ENCODE measurements at places on chromosomes 2 and 18.

- DNase-seq = no peak
These were observed 138.5 kb upstream of the DAPL1 start for GRCh38 chr2:158656492-158657229.

- DNase-seq = no peak
These were observed 110.6 kb downstream of the ZNF532 start for GRCh38 chr18:58975296-58975695.

GRCh38 chr2:60394463-60394862 lies 159.0 kb downstream of the BCL11A start:
- DNase-seq = no peak

DNA sequence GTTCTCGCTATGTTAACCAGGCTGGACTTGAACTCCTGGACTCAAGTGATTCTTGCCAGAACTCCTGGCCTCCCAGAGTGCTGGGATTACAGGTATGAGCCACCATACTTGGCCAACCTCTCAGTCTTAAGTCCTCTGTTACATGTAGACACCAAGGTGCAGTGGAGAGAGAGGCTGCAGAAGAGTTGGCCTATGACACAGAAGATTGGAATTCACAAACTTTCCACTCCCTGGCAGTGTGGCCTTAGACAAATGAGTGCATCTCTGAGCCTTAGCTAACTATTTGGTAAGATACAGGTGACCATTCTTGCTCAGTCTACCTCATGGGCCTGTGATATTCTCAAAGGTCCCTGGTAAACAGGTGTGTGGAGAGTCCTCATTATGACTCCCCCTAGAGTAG lies 159.7 kb downstream of the MYCN start:
- DNase-seq = no peak

GRCh38 chr2:96115631-96116423 lies 544 bp downstream of the ADRA2B start:
- no peak for DNase-seq

DNA sequence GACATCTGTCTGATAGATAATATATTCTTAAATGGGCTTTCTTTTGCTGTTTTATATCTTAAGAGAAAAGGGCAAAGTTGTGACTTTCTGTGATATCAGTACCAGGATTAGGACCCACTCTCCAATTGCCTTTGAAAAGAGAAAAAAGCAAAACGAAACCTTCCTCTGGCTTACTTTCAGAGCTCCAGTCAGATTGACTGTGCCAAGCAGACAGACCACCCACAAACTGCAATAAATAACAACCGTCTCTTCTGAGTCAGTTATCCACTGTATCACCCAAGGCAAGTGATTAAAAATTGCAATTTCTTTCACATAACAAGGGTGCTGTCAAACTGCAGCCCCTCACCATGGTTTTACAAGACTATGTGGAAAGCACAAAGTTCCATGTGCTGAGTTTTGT lies 230.5 kb upstream of the SETBP1 start:
- no peak for DNase-seq

DNA sequence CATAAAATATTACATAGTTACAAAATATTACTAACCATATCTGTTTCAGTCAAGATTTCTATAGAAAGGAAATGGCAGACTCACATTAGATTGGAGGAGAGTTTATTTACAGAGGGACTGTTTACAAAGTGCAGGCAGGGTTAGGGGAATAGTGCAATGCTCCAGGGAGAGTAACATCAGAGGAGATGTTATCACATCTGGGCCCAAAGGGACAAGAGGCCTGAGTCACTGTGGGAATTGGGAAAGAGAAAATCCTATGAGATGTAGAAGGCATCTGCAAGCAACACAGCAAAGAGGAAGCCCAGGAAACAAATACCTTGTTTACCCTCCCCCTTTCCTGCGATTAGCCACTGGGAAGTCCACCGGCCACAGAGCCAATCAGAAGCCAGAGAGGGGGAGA lies 227.3 kb upstream of the TANK start:
- peak; percentile 48 for DNase-seq

DNA sequence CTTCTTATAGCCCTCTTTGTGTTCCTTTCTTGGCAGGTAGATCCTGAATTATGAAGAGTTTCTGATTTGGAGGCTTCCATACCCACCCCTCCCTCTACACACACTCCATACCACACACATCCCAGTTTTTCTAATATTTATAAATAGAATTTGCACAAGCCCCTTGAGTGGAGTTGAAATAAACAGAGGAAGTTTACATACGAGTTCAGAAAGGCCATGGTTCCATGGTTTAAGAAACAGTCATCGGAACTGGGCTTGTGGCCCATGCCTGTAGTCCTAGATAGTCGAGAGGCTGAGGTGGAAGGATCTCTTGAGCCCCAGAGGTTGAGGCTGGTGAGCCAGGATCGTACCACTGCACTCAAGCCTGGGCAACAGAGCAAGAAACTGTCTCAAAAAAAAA lies 62.7 kb upstream of the TANC1 start:
- DNase-seq = no peak

DNA sequence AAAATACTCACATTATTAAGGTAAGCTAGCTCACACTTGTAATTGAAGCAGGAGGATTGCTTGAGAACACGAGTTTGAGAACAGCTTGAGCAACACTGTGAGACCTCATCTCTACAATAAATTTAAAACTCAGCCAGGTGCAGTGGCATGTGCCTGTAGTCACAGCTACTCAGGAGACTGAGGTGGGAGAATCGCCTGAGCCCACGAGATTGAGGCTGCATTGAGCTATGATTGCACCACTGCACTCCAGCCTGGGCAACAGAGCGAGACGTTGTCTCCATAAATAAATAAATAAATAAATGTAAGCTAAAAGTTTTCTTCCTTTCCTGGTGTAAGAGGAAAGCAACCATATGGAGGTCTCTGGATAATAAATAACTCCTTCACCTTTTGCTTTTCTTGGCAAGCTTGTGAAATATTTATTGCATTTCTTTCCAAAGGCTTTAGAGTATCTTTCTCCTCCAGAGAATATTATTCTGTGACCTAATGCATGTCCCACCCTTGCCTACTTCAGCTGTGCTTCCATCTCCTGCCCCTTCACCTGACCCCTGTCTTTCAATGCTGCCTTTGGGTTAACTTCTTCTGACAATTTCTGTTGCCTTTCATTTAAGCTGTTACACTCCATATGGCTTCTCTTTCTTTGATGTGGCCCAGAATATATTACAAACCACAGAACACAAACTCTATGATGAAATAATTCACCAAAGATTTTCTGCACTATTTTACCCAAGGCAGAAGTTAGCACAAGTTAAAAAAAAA lies 280.7 kb upstream of the RND3 start:
- no peak for DNase-seq

- DNase-seq = no peak
These were observed 367.6 kb downstream of the RND3 start for GRCh38 chr2:150119819-150120218.

DNA sequence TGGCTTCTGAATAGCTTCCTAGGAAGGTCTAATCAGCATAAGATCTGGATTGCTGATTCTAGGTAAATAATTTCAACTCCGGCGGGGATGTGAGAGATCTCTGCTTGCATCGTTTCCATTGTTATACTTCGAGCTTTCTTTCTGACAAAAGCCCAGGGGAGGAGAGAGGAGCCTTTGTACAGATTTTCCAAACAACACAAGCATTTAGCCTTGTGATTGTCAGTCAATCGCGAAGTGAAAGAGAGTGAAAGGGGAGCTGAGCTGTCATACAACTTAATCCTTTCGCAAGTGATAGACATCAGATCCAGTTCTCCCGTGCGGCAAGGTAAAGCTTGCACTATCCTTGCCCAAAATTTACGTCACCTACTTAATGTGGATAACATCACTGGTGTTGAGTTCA lies 26.2 kb downstream of the RALB start:
- DNase-seq = no peak

DNA sequence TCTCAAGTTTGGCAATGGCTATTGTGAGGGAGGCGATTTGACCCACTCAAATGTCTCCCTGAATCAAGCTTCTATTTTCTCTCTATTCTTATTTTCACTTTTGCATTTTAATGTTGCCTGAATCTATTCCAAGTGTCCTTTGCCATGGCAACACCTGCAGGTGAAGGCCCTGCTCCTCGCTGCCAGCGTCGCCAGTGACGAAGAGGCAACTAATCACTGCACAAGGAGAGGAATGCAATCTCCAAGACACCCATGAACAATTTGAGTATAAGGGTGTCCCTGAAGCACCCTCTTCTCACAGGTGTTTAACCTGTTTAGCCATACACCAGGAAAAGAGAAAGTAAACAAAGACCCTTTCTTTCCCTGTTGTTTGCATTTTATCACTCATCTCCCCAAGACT lies 165.6 kb upstream of the VRK2 start:
- DNase-seq = no peak

DNA sequence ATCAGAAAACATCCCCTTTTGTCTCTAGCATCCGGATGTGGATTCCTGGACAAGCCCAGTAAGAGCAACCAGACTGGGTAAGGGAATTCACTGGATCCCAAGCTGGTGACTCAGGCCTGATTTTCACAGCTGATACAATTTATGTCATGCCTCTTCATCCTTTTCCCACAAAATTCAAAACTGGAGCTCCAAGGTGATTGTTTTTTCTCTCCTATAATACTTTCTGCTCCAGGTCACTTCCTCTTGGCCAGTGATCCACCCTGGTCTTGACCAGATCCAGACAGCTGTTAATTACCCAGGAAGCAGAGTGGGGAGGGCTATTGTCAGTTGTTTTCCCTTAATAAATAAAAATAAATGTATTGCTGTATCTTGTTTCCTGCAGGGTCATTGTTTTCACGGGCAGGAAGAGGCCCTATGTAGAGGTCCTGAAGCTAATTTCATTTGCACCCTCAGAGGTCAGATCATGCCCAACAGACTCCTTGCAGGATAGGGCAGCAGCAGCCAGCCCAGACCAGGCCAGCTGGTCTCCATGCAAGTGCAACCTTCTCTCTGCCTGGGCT lies 57.6 kb downstream of the EVA1A start:
- no peak for DNase-seq

- DNase-seq = no peak
These were observed 94.2 kb downstream of the TMEM18 start for GRCh38 chr2:582792-583528.

Measured in HuH-7 (cell line).